Prostate gland (tissue), 2 donors: ENCODE measurements at places on chromosomes 1 and 21. TPM values are rescaled to one million over a fixed set of nuclear protein-coding genes. Genes with fewer than 3 reads are reported as not detected.

GRCh38 chr21:17476006-17476405 is 36.8 kb upstream of the CXADR start:
- no peak for DNase-seq

- DNase-seq, result no peak
These were observed 17.4 kb downstream of the SDC3 start for GRCh38 chr1:30891227-30891552.

DNA sequence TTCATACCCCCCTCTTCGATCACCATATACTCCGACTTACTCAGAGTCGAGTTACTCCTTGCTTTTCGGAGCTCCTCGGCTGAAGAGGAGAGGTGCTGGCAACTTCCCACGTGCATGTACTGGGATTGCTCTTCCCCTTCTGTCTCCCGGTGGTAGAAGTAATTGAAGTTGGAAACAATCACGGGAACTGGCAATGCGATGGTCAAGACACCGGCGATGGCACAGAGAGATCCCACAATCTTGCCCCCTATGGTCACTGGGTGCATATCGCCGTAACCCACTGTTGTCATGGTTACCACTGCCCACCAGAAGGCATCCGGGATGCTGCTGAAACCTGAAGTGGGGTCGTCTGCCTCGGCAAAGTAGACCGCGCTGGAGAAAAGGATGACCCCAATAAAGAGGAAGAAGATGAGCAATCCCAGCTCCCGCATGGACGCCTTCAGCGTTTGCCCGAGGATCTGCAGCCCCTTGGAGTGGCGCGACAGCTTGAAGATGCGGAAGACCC is 1.5 kb downstream of the KCNA3 start:
- DNase-seq, result no peak

DNA sequence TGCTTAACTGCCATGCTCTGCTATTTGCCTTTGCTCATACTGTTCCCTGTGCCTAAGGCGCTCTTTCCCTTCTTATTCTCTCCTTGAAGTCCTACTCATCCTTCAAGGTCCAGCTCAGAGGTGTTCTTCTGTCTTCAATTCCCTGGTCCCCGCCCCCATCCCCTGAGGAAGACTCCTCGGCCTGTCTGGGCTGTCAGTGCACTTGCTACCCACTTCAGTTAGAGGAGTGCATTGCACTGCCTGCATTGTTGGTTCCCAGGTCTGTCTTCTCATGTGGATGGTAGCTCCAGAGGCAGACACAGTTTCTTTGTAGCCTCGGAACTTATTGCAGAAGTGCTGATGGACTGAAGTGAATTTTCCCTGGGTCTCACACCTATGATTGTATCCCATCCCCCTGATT is 194.0 kb downstream of the C1orf94 start:
- DNase-seq, result no peak

DNA sequence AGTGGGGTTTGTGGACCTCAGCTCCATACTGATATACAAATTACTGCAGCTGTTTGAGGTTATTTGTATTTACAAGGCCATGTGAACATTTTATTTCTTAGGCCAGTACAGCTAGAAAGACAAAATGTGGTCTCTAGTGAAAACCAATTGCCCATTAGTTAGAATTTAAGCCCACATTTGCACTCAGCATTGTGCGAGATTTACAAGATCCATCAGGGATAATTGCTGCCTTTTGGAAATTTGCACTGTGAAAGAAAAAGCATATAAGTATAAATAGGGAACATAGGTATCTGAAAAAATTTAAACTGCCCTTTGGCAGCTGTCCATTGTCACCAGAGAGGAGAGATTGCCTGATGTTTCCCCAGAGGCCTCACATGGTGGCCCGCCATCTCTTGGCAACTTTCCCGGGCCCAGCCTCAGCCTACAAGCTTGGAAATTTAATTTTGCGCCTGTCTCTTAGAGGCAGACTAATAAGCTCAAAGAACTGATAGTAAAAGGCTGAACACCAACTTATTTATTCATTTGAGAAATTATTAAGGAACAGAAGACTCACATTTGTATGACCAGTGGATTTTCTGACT is 120.7 kb downstream of the MAP3K21 start:
- no peak for DNase-seq

DNA sequence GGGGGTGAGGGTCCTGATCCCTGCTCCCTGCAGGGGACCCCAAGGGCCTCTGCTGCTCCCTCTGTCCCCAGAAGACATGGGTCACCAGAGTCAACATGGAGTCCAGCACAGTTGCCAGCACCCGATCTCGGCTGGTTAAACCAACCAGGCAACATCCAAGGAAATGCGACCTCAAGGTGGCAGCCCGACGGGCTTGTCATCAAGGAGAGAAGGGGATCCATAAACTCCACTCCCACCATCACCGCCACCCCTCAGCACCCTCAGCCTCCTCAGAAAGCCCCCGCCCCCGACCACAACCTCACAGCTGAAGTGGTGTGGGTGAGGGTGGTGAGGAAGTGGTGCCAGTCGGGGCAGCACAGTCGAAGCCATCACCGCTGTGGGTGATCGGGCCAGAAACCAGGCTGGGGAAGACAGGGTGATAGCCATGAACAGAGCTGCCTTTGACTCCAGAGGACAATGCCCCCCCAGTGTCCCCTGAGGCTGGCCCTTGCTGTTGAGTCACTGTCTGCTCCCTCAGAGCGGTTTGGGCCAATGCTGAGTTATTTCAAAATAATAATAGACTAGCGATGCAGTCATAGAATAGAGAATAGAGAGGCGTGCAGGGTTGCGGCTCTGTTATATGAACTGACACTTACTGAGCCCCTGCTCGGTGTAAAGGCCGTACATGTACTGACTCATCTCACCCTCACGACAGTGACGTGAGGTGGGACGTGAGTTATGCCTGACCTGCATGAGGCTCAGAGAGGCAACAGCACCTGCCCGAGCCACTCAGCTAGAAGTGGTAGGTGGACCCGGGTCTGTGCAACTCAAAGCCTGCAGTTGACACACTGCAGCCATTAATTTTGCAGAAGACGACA is 88.7 kb upstream of the IFFO2 start:
- DNase-seq, result no peak

BGLAP gene
- 5.7 TPM for total RNA-seq

C1QA gene
- 47.6 TPM for total RNA-seq

SLC9C2 gene
- total RNA-seq, result 40.6 TPM

ARHGEF2 gene
- total RNA-seq, result 35.8 TPM

ANXA9 gene
- total RNA-seq, result 3.4 TPM
